Daoy (cell line): ENCODE measurements at places on chromosomes 1 and 21.

DNA sequence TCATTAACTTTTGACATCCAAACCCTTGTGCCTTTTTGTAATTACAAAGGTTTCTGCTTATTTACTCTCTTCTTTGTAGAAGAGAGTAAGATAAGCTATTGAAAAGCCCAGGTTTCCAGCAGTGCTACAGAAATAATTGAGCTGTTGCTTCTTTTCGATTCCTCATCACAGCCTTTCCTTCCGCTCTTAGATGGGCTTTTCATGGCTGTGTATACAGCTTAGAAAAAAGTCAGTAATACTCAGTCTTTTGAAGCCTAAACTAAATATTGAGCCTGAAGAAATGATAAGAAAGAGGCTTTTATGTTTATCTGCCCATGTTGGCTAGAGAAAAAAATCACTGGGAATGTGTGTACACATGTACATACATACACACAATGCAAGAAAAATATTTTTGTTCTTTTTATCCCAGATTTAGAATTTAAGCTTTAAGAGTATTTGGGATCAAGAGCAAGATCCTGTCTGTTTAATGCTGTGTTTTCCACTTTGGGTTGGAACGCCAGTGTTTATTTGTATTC is 172.4 kb downstream of the VPS13D start:
- DNase-seq, result no peak

- DNase-seq, result no peak
Measured at GRCh38 chr21:26794597-26795411, 50.4 kb downstream of the ADAMTS1 start.

DNA sequence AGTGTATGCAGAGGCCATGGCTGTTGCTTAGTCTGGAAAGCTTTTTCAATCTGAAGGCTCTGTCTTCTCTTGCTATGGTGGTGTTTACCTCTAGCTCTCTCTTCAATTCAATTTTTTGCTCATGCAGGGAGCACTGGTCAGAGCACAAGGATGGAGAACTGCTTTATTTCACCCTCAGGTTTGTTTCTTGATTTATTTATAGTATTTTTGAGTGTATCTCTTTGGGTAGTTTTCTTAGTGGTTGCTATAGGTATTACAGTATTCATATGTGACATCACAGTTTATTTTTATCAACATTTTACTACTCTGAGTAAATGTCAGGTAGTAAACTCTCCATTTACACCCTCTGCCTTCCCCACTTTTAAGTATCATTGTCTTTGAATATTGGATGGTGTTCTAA is 147.9 kb downstream of the RASAL2 start:
- DNase-seq, result no peak

DNA sequence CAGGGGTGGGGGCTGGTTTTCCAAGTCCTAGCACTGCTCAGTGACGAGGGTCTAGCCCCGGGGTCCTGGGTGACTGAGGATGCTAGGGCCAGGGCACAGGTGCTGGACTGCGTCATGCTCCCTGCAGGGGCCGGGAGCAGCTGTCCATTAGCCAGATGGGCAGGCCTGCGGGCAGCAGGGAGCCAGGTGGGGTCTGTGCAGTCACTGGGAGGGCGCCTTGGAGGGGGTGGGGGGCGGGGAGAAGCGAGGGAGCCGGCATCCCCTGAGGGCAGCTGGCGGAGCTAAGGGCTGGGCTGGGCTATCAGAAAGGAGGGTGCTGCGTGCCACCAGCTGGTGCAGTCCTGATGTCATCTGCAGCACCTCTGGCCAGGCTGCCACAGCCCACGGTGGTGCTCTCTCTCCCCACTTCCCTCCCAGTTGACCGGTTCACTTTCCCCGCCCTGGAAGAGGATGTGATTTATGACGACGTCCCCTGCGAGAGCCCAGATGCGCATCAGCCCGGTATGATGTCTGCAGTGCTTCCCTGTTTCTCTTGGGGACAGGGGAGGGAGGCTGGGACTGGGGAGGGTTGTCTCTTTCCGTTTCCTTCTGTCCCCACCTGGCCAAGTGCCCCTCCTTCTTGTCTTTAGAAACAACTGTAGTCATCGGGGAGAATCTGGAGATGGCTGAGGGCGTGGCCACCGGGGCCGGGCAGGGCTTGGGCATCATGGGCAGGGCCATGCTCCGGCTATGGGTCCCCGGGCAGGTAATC is 63.8 kb downstream of the ARHGEF10L start:
- no peak for DNase-seq

- no peak for DNase-seq
Measured at GRCh38 chr1:60935599-60936110, 146.7 kb upstream of the NFIA start.

DNA sequence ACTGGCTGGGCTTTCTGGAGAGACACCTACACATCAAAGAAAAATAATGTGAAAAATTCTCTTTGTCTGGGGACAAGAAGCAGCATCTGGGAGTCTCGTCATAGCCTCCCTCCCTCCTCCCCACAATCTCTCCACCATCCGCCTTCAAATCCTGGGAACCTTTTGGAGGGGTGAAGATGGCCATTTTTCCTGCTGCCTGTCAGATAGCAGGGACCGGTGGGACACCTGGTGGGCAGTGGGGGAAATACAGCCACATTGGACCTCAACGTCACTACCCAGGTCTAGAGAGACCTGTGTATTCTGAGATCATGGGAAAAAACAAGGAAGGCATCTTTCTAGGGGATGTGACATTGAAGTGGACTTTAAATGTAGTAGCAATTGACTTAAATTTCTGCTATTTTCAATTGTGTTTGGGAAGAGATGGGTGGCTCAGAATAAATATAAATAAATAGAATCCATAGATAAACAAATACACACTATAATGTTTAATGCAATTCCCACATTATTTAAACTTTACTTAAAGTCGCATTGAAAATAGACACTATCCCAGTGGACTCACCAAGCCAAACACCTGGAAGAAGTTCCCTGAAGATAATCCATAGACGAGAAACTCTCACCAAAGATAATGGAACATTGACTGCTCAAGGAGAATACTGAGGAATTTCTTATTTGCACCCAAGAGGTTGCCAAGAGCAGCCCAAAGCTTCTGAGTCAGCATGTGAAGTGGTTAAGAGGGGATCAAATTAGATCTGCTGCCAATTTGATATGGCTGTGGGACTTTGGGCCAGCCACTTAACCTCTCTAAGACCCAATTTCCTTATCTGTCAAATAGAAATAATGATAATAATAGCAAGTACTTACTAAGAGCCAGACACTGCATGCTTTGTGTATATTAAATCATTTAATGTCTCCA is 147.6 kb upstream of the CAMK1G start:
- peak; percentile 84 for DNase-seq

DNA sequence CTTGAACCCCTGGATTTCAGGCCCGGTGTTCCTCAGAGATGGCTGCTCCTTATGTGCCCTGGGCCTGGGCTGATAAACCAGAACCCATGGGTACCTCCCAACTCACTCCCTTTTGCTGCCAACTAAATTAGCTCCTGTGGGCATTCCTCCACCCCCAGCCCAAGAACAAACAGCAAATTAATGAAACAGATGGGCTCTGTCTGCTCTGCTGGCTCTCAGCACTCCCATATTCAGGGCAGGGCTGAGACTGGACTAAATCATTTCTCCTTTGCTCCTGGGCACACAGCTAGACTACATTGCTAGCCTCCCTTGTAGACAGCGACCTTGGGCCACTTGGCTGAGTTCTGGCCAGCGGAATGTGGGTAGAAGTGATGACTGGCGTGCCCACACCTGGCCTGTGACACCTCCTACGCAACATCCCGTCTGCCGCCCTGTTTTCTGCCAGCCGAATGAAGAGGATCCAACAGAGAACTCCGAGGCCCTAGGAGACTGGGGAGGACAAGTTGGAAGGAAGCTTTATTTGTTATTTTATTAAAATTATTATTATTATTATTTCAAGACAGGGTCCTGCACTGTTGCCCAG is 101.9 kb upstream of the DISP3 start:
- DNase-seq, result no peak

DNA sequence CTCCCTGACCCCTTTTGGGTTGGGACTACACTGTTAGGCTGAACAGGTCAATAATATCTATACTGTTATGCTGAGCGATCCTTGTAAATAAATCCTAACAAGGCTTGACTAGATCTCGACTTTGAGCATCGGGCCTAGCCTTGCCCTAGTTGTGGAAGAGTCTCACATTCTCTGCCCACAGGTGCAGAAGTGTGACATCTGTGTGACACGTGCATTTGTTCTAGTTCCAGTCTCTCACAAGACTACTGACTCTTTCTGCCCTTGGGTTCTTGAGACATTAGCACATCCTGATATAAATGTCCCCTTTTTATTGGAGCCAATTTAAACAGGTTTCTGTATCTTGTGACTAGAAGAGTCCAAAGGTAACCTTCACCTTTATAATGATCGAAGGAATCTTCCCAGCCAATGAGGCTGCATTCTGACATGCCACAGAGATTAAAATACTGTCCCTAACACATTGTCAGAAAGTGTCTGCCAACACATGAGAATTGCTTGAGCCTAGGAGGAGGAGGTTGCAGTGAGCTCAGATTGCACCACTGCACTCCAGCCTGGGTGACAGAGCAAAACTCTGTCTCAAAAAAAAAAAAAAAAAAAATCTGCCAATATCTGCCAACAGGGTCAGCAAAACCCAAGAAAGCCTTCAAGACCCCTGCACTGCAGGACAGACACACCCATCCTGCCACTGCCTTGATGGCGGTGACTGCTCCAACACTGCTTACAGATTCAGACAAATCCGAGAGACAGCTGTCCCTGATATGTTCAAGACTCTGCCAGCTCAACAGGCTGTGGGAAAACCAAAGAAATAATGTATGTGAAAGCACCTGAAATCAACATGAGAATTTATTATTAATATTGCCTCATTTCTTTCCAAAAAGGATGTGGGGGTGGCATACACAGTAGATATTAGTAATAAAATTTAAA is 56.5 kb upstream of the PSEN2 start:
- DNase-seq, result no peak
